Activated T-cell treated with anti-CD3 and anti-CD28 coated beads, Interleukin-2, amount 50 U/mL, for 4 hours (primary cell): ENCODE measurements at places on chromosomes 6 and 20. TPM values are rescaled to one million over a fixed set of nuclear protein-coding genes. Genes with fewer than 3 reads are reported as not detected.

The PFDN4 gene
- total RNA-seq, result 79.9 TPM

The IP6K3 gene
- total RNA-seq, result not detected

The CRISP2 gene
- total RNA-seq, result not detected

The PCK1 gene
- total RNA-seq, result 0.22 TPM

The NOX3 gene
- not detected for total RNA-seq

The FAM135A gene
- 3.5 TPM for total RNA-seq

The TASP1 gene
- 12.5 TPM for total RNA-seq

The RBPJL gene
- 0.19 TPM for total RNA-seq

The CST4 gene
- not detected for total RNA-seq

The MAPK13 gene
- total RNA-seq, result 61.0 TPM

The ZSCAN31 gene
- 1.5 TPM for total RNA-seq

The NKX2-4 gene
- not detected for total RNA-seq

The ENPP1 gene
- 0.51 TPM for total RNA-seq

The MAN1A1 gene
- 28.5 TPM for total RNA-seq

The DPPA5 gene
- total RNA-seq, result not detected

The HLA-G gene
- 1.1 TPM for total RNA-seq

The GPR6 gene
- total RNA-seq, result not detected

The C6orf118 gene
- not detected for total RNA-seq

The ULBP2 gene
- total RNA-seq, result 0.51 TPM

The DLL1 gene
- 0.18 TPM for total RNA-seq

The BRD2 gene
- total RNA-seq, result 348 TPM

The ABHD16B gene
- not detected for total RNA-seq

The OXT gene
- total RNA-seq, result not detected

The TNXB gene
- total RNA-seq, result 1.1 TPM

The AP5S1 gene
- 14.7 TPM for total RNA-seq

The GPX5 gene
- total RNA-seq, result not detected

The ERVFRD-1 gene
- total RNA-seq, result not detected

The GABRR1 gene
- total RNA-seq, result not detected

The PHACTR1 gene
- 1.1 TPM for total RNA-seq

The PRICKLE4 gene
- not detected for total RNA-seq

The BEND6 gene
- total RNA-seq, result 0.05 TPM

The BACH2 gene
- total RNA-seq, result 111 TPM

The NFS1 gene
- total RNA-seq, result 38.4 TPM

The PI16 gene
- not detected for total RNA-seq

The VSTM2L gene
- total RNA-seq, result 0.11 TPM

The ELOVL2 gene
- total RNA-seq, result not detected

The COL9A3 gene
- total RNA-seq, result 0.21 TPM

The LSM2 gene
- 192 TPM for total RNA-seq

The YIPF3 gene
- 35.4 TPM for total RNA-seq

The TCF15 gene
- 0.21 TPM for total RNA-seq

The ALDH8A1 gene
- total RNA-seq, result 0.29 TPM

The COL21A1 gene
- not detected for total RNA-seq

The WFDC5 gene
- total RNA-seq, result not detected

The SLC22A2 gene
- not detected for total RNA-seq

The GTSF1L gene
- total RNA-seq, result not detected
